Mesenteric fat pad (tissue), 1 donor: ENCODE measurements at places on chromosomes 5 and 9. TPM values are rescaled to one million over a fixed set of nuclear protein-coding genes. Genes with fewer than 3 reads are reported as not detected.

ZNF462 gene
- total RNA-seq: 45.2 TPM

- DNase-seq: peak; percentile 83
Observed at GRCh38 chr5:32089146-32090000, 84.7 kb downstream of the GOLPH3 start.

DNA sequence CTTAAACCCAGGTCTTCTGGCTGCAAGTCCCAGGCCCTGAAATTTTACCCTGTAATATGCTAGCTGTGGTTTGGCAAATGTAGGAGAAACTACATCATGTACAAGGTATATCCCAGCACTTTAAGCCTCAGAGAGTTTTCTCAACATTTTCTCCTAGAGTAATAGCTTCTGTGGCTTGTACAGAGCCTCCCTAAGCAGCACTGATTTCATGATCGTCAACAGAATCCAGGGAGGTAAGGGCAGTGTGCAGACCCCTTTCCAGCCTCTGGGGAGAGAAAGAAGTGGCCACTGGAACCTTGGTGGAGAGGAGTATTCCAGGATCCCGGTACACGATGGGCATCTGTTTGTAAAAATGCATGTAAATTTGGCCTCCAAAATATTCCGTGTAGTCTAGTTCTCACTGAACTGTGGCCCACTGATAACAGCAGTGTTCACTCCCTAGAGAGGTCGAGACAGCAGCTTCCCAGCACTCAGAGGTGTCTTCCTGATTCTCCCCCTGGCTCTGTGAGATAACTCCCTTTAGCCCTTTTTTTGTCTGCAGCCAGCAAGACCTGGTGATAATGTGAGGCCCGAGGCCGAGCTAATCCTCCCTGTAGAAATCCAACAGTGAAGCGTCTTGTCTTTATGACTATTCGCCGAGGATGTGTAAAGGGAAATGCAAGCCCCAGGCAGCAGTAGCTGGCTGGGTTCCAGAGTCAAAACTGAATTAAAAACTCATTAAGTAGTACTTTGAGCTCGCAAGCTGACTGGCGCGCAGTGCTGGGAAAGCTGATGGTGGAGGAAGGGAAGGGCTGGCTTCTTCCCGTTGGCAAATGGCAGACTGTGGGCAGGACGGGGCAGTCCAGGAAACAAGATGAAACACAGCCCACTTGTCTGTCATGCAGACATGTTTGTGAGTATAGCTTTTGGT, 59.0 kb downstream of the MAP1B start:
- no peak for DNase-seq

DOCK8 gene
- total RNA-seq: 31.0 TPM

- peak; percentile 99 for DNase-seq
Observed at GRCh38 chr9:127916720-127917581, at the start of gene ST6GALNAC4. ST6GALNAC4 (minus strand) TSS chr9:127917041; CDS start chr9:127916419, 622 bp downstream.

DNA sequence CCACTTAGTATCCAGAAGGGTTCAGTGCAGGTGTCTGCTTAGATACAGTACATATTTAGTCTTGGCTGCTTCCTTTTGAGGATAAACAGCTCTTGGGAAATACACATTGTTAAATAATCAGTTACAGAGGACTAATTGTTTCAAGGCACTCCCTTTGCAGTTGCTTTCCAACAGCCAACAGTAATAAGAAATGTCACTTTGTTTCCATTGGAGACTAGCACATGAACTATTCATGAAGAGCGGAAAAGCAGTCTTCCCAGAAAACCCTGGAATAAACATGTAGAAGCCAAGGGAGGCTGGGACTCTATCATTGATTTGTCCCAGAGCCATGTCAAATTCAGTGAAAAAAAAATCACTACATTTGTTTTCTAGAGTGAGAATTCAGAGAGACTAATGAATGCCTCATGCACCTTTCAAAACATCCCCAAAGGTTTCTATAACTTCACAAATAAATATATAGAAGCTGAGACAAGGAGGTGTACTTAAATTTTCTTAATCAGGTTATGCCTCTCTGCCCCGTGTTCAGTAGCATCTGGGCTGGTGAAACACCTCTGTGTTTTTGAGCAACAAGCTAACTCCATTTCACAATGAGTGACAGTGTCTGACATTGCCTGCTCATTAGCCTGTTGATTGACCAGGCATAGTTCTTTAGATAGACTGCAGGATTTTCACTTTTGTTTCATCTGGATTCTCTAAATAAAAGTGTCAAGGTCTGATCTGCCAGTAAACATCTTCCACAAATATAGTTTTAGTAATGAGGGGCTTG, 271.5 kb downstream of the ARRDC3 start:
- DNase-seq: no peak

GNAQ gene
- 115 TPM for total RNA-seq
